HL-60 (cell line): ENCODE measurements at places on chromosomes 16 and 17.

DNA sequence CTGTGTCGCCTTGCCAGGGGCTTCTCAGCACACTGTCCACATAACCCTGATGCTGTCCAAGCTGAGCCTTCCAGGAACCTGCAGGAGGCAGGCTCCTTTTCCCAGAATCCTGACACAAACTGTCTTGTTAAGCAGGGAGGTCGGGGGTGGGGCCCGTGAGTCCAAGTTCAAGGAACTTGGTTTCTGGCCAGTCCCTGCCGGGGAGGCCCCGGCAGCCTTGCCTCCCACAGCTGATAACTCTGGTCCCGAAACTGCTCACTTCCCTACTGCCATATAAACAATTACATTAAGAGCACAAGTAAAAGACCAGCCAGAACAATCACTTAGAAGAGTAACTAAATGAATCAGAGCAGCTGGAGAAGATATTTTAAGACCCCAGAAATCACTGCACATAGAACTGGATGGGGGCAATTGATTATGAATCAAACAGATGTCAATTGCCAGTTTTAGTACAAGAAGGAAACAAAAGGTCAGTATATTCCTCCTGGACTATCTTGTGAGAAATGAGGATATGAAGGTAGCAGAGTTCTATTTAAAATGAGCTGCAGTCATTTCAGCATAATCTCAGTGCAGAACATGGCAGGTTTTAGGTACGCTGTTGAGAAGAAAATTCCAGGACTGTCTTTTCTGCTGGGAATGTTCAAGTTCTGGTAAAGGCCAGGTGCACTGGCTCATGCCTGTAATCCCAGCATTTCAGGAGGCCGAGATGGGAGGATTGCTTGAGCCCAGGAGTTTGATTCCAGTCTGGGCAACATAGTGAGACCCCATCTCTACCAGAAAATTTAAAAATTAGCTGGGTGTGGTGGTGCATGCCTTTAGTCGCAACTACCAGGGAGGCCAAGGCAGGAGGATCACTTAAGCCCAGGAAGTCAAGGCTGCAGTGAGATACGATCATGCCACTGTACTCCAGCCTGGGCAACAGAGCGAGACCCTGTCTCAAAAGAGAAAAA is 169.8 kb downstream of the PITPNC1 start:
- no peak for DNase-seq

- DNase-seq: no peak
Observed at GRCh38 chr16:60142619-60143347, 1408.7 kb upstream of the GOT2 start.

- no peak for DNase-seq
Observed at GRCh38 chr16:67953641-67954375, 9.9 kb upstream of the LCAT start.

DNA sequence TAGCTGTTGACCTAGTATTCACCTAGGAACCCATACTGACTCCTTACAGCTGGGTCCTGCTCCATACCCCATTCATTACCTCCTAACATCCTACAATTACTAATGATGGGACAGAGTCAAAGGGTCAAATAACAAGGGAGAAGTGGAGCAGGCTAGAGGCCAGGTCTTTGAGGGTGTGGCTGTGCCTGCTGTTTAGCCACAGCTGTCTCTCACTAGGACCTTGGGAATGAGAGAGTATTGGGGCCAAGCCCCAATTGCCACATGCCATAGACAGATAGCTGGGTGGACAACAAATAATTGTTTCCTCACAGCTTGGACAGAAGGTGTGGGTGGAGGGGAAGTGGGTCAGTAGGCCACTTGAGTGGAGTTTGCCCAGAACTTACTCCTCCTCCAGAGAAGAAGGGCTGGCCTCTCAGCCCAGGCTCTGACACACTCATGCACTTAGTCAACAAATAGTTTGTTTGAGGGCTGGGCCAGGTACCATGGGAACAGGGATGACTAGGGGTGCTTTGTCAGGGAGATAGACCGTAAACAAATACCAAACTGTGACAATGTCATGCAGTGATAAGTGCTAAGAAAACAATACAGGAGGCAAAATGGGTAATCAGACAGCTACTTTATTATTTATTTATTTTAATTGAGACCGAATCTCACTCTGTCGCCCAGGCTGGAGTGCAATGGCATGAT is 10.2 kb upstream of the CENPT start:
- no peak for DNase-seq

DNA sequence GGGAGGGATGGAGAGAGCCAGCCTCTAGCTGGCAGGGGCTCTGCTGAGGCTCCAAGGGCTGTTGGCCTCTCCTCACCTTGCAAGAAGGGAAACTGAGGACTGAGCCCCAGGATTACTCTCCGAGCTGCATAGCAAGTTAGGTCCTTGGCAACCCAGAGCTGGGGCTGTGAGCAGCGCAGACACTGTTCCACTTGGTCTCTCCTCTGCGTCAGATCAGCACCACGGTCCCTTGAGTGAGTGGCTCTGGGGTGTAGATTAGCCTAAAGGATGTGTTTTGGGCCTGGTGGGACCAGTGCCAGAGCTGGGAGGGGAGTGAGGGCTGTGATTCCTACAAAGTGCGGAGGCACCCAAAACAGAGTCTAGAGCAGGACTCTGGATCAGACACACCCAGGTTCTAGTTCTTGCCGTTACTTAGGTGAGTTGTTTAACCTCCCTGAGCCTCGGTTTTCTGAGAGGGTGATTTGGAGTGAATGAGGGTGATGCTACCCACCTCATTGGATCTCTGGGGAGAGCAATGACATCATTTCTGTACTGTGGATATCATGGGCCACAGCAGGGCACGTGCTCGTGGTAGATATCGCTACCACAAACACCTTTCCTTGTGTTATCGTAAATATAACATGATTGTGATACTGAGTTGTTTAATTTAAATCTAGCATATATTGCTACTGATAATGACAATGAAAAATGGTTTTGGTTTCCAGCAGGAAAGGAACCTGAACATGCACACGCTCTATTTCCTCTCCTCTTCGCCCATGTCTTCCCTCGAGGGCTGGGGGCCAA is 8.1 kb upstream of the FADS6 start:
- DNase-seq: no peak

DNA sequence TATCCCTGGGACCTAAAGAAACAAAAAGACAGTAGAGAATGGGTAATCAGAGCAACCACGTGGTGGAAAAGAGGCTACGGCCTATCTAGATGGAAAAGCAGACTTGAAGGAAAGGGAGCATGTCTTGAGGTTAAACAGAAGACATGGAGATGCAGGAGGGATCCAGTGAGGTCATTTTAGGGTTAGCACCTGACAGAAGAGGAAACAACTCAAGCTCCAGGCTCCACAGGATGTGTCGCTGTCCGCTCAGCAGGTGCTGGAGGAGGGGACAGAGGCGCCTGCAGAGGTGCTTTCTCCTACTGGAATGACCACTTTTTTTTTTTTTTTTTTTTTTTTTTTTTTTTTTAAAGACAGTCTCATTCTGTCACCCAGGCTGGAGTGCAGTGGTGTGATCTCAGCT is 47.5 kb upstream of the CLEC3A start:
- DNase-seq: no peak
